ENCODE measurements at places on chromosomes 1 and 21. TPM values are rescaled to one million over a fixed set of nuclear protein-coding genes. Genes with fewer than 3 reads are reported as not detected.

DNA sequence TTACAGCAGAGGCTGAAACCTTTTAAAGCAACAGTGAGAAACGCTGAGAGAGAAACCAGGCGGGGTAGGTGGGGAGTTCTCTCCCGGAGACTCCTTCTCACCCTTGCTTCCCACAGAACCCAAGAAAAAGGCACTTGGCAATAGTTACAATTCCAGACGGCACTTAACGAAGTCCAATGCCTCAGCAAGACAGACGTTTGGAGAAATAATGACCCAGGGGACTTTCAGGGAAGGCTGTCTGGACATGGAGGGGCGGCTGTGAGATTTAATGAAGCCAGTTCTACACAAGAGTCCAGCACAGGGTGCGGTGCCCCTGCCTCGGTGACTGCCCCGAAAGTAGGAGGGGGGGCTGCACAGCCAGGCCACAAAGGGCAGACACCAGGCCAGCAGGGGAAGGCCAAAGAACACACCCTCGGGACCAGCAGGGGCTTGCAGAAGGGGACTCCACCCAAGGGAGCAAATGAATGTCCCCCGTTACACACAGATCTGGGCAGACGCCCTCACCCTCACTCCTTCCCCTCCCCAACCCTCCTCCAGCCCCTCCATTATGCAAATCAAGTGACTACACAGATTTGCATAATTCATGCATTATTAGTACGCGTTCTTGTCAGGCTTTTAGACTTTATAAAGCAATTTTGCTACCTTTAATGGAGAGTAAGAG, 26.3 kb downstream of the KCNN3 start:
- DNase-seq, result peak; percentile 31
- H3K27me3 ChIP-seq, result peaks cover 12% of the 10 kb centered on the region
- H3K4me3 ChIP-seq, result peak overlapping the region; percentile 70
- no peaks in the 10 kb centered on the region for H3K36me3 ChIP-seq

DNA sequence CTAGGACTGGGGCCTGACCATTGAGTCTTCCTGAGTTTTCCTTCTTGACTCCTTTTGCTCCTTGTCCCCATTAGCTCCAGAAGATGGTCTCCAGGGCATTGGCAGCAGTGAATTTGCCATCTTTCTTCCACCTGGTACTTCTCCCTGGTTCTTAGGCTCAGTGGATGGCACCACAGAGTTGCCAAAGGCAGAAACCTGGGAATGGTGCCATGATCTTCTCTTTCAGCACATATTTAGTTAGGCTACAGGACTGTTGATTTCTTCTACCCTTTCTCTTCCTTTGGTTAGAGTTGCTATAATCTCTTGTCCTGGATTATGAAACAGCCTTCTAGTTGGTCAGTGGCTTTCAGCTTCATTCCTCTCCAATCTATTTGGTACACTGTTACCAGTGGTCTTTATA, 6.2 kb downstream of the ZBTB40 start:
- peaks cover 2% of the 10 kb centered on the region for H3K27me3 ChIP-seq
- H3K36me3 ChIP-seq, result no peaks in the 10 kb centered on the region
- no peak for DNase-seq

GRCh38 chr21:17050156-17050555, 462.7 kb upstream of the CXADR start:
- H3K27ac ChIP-seq, result no peak overlapping the region
- H3K36me3 ChIP-seq, result no peaks in the 10 kb centered on the region
- no peak for DNase-seq
- no peak overlapping the region for H3K4me3 ChIP-seq

- H3K27me3 ChIP-seq, result no peaks in the 10 kb centered on the region
- DNase-seq, result no peak
- H3K4me3 ChIP-seq, result no peak overlapping the region
Observed at GRCh38 chr1:28322194-28322593, 6.6 kb upstream of the MED18 start.

DNA sequence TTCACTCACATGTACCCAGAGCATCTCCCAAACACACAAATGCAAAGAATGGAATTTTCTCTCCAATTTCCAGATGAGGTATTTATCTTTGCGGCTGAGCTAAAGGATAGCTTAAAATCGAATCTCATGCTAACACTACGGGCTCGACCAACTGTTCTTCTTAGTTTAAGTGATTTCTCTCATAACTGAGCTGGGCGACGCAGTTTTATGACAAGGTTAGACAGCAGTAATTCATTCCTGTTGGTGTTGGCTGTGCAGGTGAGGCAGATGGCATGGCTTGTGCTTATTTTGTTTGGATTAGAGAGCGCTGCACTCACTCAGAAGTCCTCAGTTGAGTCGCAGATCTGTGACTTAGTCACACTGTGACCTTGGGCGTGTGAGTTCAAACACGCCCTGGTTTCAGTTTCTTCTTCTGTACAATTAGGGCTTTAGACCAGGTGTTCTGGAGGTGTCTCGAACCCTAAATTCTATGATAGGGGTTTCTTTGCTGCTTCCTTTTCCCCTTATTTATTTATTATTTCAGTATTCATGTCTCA, 41.5 kb upstream of the MRPS6 start:
- DNase-seq, result no peak
- no peaks in the 10 kb centered on the region for H3K4me1 ChIP-seq
- H3K4me3 ChIP-seq, result no peak overlapping the region
- no peak overlapping the region for H3K27ac ChIP-seq

GRCh38 chr1:78236716-78237115, 190.9 kb downstream of the GIPC2 start:
- no peaks in the 10 kb centered on the region for H3K36me3 ChIP-seq
- DNase-seq, result no peak
- no peak overlapping the region for H3K27ac ChIP-seq
- no peaks in the 10 kb centered on the region for H3K4me1 ChIP-seq
- H3K4me3 ChIP-seq, result no peak overlapping the region

GRCh38 chr21:33980276-33980916, 64.8 kb upstream of the ATP5PO start:
- no peak overlapping the region for H3K27ac ChIP-seq
- no peaks in the 10 kb centered on the region for H3K36me3 ChIP-seq
- H3K4me3 ChIP-seq, result no peak overlapping the region
- H3K4me1 ChIP-seq, result peaks cover 5% of the 10 kb centered on the region
- DNase-seq, result no peak
- H3K27me3 ChIP-seq, result peaks cover 4% of the 10 kb centered on the region

GRCh38 chr1:106889583-106889982, 166.9 kb upstream of the PRMT6 start:
- no peak overlapping the region for H3K4me3 ChIP-seq
- no peaks in the 10 kb centered on the region for H3K4me1 ChIP-seq
- no peaks in the 10 kb centered on the region for H3K27me3 ChIP-seq
- no peaks in the 10 kb centered on the region for H3K36me3 ChIP-seq
- DNase-seq, result no peak

The KCNC4 gene
- total RNA-seq, result 9.7 TPM

The TUT4 gene
- total RNA-seq, result 70.8 TPM

The TMEM269 gene
- 0.32 TPM for total RNA-seq

The CYYR1 gene
- 40.7 TPM for total RNA-seq

The KRTAP20-2 gene
- total RNA-seq, result not detected

The ACKR1 gene
- total RNA-seq, result 13.5 TPM

The WNT9A gene
- total RNA-seq, result 13.8 TPM

The BSND gene
- not detected for total RNA-seq
